Cardiac muscle cell (in vitro differentiated cells and primary cell): ENCODE measurements at places on chromosomes 3 and 15.
A peak's percentile ranks its signal among the peaks of the same experiment; 100 is the strongest.

GRCh38 chr3:93989241-93989640 lies 9.3 kb downstream of the ARL13B start:
- DNase-seq = no peak

DNA sequence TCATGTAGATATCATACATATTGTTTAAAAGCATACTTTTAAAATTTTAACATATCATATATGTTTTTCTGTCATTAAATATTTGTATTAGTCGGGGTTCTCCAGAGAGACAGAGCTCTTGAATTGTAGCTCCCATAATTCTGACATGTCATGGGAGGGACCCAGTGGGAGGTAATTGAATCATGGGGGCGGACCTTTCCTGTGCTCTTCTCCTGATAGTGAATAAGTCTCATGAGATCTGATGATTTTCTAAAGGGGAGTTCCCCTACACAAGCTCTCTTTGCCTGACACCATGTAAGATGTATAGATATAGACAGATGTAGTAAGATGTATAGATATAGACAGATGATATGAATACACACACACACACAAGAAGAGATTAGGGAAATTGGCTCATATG lies 161.2 kb upstream of the ABI3BP start:
- no peak for DNase-seq

DNA sequence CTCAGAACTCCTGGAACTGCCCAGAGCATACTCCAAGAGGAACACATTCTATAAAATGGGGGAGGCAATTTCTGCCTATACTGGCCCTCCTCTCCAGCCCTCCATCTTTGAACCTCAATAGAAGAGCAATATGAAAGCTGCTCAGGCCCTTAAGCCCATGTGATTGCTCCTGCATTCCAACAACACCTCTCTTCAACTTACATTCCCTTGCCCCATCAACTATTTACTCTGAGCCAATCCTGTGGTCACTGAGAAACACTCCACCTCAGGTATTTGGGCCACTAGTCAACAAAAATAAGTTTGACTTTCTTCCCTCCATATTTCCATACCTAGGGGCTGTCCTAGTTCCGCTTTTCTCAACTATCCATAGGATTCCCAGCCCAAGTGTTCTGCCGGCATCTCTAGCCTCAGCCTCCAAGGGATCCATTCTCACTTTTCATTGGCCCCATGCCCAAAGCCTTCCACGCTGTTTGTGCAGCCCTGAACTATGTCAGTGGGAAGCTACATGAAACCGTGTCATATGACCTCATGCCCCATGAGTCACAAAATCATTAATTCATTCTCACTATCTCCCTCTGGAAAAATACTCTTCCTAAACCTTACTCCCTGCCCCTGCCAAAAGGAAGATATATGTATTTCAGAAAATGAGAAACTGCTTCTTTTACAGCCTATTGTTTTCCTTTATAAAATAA lies 61.6 kb downstream of the GJD2 start:
- no peak for DNase-seq

DNA sequence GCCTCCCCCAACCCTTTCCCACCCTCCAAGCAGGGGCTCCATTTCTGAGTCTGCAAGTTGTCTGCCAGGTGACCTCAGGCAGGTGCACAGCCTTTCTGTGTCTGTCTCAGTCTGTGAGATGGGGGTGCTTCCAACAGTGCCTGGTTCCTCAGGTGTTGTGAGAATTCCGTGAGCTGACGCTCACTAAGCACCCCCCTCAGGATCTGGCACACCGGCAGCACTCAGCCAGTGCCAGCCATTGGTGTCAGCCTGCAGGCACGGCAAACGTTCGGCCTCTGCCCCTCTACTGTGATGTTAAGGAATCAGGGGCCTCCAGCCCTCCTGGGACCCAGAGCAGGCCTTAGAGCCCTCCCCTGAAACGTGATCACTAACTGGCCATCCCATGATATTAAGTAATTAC lies 2.4 kb downstream of the KLF15 start:
- no peak for DNase-seq

DNA sequence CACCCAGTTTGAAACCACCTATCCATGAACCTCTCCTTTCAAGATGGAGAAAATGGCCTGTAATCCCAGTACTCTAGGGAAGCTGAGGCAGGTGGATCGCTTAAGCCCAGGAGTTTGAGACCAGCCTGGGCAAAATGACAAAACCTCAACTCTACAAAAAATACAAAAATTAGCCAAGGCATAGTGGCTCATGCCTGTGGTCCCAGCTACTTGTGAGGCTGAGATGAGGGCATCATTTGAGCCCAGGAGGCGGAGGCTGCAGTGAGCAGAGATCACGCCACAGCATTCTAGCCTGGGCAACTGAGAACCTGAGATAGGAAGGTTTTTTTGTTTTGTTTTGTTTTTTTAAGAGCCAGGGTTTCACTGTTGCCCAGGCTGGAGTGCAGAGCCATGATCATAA lies 5.4 kb downstream of the TKT start:
- no peak for DNase-seq

GRCh38 chr3:190579514-190580137 lies 65.7 kb downstream of the IL1RAP start:
- DNase-seq = no peak

- peak; percentile 39 for DNase-seq
Observed at GRCh38 chr3:194396859-194397756, 2.0 kb downstream of the GP5 start.

GRCh38 chr3:3110749-3111361 lies 681 bp upstream of the IL5RA start:
- DNase-seq = no peak

DNA sequence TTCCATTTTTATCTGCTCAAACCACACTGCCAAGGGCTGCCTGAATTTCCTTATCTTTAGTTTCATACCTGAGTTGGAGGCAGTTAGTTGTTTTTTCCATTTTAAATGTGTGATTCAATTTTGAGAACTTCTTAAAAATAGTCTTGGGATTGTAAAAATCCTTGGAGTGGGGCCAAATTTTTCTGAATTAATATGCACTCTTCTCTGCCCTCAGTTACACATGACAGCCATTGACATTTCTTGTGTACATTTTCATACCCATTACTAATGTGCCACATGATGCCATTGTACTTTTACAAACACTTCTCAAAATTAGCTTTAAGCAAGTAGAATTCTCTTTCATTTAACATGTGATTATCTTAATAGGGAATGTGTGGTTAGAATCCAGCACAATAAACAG lies 141.7 kb downstream of the C3orf38 start:
- no peak for DNase-seq

DNA sequence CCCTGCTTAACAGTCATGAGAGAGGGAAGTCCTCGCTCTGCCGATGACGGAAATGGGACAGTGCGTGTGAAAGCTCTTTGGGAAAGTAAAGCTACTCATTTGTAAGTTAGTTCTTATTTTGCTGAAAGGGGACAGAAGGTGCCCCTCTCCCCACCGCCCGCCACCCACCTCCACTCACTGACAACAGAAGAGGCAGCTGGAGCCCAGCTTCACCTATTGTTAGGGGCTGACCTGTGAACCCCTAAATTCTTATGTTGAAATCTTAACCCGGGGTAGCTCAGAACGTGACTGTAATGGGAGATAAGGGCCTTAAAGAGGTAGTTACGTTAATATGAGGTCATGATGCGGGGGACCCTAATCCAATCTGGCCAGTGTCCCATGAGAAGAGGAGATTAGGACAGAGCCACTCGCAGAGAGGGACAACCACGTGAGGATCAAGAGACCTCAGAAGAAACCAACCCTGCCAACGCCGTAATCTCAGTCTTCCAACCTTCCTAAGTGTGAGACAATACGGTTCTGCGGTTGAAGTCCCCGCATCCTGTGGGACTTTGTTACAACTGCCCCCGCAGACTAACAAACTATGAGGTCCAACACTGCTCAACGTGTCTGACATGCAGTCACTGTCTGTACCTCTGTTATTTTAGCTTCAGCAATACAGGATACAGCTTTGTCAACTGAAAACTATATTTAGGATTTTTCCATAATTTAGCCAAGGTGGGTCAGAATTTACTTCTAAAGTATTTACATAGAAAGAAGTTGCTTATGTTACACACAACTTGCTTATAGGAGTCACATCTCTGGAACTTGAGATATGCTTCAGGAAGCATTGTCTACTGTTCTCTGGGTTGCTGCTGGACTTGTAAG lies 51.7 kb downstream of the PCSK6 start:
- no peak for DNase-seq

DNA sequence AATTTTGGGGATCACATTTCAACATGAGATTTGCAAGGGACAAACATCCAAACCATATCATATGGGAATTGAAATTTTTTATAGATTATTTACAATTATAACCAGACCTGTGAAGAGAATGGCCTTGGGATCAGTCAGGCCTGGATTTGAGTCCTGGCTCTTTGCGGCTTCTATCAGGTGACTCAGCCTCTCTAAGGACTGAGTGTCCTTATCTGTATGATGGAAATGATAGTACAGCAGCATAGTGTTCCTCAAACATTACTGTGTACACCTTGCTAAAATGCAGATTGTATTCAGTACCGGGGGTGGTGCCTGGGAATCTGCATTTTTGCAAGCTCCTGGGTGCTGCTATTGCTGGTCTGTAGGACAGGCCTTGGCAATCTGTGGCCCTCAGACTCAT lies 206.7 kb upstream of the PROK2 start:
- no peak for DNase-seq

GRCh38 chr3:184455991-184456390 lies 76.1 kb downstream of the CHRD start:
- DNase-seq = no peak

GRCh38 chr15:63006032-63006878 lies 36.3 kb upstream of the TPM1 start:
- no peak for DNase-seq

DNA sequence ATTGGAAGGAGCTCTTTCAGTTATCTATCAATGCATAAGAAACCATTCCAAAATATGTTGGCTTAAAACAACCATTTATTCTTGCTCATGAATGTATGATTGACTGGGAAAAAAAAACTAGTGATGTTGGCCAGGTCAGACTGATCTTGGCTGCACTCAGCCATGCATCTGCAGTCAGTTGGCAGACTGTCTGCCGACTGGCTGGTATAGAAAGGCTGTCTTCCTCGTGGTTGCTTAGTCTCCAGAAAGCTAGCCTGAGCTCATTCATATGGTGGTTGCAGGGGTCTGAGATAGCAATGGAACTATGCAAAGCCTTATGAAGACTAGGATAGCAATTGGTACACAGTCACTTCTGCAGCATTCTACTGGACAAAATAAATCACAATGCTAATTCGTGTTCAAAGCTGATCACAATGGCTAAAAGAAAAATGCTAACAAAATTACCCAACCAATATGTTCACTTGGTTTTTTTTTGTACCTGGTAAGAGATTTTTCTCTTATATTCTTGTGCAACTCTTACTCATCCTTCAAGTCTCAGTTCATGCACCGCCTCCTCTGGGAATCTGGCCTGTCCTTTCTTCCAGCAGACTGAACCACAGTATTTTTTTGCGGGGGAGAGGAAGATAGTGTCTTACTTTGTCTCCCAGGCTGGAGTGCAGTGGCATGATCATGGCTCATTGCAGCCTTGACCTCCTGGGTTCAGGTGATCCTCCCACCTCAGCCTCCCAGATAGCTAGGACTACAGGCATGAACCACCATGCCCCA lies 126.8 kb downstream of the KCNAB1 start:
- DNase-seq = no peak

- no peak for DNase-seq
Observed at GRCh38 chr3:73801444-73801843, 176.7 kb upstream of the PDZRN3 start.

DNA sequence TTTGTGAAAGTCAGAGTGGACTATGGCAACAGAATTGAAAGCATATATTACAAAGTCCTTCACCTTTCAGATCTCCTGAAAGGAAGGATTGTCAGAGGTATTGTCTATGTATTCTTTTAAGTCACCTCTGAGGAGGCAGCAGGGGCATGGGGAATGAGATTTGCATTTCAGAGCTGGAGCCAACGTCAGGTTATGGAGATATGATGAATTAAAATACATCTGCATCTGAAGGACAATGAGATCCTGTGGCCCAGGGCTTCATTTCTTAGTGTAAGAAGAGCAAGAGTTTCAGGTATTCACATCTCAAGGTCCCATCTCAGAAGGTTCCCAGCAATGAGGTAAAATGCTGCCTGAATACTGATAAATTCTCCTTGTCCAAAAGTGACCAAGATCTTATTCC lies 695.8 kb downstream of the TUSC7 start:
- DNase-seq = no peak

DNA sequence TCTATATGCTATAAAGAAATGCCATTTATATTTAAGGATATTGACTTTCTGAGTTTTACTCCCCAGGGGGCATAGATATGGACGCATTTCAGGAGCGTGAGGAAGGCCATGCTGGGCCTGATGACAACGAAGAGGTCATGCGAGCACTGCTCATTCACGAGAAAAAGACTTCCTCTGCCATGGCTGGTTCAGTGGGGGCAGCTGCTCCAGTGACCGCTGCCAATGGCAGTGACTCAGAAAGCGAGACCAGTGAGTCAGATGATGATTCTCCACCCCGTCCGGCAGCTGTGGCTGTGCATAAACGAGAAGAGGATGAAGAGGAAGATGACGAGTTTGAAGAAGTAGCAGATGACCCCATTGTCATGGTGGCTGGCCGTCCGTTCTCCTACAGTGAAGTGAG lies 38.4 kb downstream of the GTF2E1 start:
- DNase-seq = no peak

DNA sequence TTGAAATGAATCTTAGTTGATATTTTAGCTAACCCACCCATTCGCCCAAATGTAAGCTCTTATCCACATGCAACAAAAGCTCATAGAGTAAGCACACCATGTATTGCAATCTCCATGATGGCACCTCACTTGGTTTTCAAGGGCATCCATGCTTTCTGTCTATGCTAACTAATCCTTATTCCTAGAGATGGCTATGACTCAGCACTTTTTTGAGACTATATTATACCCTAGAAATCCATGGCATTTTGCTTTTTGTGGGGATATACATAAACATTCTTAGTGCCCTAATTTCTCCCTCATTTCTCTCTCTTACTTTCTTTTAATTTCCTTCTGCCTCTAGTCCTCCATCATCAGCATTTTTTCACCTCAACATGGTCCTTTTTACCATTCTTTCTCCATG lies 168.5 kb upstream of the STT3B start:
- no peak for DNase-seq

DNA sequence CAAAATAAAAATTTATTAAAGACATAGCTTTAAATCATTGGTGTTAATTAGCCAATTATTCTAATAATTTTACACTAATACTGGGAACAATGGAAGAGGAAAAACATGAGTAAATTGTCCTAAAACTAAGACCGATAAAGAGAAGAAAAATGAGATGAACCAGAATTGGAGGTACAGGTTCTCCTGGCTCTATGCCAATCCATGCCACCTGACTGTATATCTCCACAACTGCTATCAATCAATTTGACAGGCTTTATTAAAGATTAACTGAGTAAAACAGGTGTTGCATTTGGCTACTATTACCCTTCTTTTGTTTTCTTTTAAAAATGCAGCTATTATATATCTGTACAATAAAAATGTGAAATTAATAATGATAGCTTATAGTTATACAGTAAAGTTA lies 850.0 kb downstream of the CADM2 start:
- DNase-seq = no peak

- DNase-seq = peak; percentile 15
Observed at GRCh38 chr15:44035781-44036699, 159.0 kb downstream of the FRMD5 start.

GRCh38 chr3:110533089-110533488 lies 538.5 kb upstream of the NECTIN3 start:
- peak; percentile 31 for DNase-seq

- peak; percentile 44 for DNase-seq
Observed at GRCh38 chr3:51673181-51673801, 2.2 kb downstream of the TEX264 start.

GRCh38 chr3:174440253-174440701 lies 418.9 kb upstream of the NAALADL2 start:
- DNase-seq = peak; percentile 76

GRCh38 chr15:28892789-28893610 lies 7.2 kb downstream of the APBA2 start:
- DNase-seq = peak; percentile 31
